ENCODE measurements at places on chromosomes 3 and 15.

DNA sequence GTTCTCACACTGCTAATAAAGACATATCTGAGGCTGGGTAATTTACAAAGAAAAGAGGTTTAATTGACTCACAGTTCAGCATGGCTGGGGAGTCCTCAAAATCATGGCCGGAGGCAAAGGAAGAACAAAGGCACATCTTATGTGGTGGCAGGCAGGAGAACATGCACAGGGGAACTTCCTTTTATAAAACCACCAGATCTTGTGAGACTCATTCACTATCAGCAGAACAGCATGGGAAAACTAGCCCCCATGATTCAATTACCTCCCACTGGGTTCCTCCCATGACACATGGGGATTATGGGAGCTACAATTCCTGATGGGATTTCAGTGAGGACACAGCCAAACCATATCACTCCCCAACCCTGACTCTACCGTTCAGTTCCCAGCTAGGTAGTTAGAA, 59.7 kb upstream of the MINAR1 start:
- DNase-seq: no peak

- DNase-seq: no peak
Measured at GRCh38 chr3:46454209-46454595, 10.5 kb downstream of the LTF start.

GRCh38 chr3:27353221-27353620, 16.0 kb downstream of the NEK10 start:
- no peak for DNase-seq

- DNase-seq: peak; percentile 48
Measured at GRCh38 chr3:183533412-183534132, 21.9 kb downstream of the KLHL6 start.
